ENCODE measurements at places on chromosomes 7 and 10.

- DNase-seq = no peak
Observed at GRCh38 chr7:133601617-133602016, 348.7 kb downstream of the EXOC4 start.

DNA sequence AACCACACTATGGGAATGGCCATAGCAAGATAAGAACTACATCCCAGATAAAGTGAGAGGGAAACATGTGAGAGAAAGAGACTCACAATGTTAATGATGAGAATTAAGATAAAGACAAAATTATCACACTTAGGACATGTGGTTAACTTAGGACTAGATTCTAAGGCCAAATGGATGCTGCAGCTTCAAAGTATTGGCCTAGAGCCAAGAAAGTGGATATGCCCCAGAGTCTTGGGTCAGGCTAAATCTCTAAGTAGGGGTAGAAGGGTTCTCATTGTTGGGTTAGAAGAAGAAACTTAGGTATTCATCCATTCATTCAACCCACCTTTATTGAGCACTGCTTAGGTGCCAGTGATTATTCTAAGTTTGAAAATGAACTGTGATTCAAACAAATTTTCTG is 818.0 kb downstream of the PHTF2 start:
- no peak for DNase-seq

GRCh38 chr10:8238986-8239385 is 184.5 kb downstream of the GATA3 start:
- no peak for DNase-seq

DNA sequence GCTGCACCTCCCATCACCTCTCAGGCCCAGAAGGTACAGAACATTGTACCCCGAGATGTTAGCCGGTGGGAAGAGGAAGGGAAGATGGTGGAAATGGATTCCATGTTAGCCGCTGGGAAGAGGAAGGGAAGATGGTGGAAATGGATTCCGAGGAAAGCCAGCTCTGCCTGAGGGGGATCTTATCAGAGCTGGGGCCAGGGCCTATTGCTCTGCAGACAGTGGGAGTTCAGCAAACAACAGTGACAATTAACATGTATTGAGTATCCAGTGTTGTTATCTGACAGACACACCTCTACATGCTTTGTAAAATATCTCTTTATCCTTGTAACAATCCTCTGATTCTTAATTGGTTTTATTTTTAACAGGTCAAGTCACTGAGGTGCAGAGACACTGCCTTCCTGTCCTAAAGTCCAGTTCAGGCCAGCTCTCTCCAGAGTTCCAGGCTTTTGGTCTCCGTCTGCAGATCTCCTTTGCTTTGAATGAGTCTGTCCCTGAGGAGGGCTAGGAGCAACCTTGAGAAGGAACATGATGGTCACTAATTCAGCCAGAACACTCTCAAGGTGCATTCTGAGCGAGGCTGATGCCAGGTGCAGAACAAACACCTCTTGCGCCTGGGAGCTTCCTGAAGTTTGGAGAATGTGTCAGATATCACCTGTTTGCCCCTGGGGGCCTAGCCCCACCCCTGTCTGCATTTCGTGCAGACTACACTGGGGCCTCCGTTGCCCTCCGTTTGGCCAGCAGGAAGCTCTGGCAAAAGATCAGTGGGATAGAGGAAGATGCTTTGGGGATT is 82.4 kb upstream of the PODXL start:
- DNase-seq = no peak

DNA sequence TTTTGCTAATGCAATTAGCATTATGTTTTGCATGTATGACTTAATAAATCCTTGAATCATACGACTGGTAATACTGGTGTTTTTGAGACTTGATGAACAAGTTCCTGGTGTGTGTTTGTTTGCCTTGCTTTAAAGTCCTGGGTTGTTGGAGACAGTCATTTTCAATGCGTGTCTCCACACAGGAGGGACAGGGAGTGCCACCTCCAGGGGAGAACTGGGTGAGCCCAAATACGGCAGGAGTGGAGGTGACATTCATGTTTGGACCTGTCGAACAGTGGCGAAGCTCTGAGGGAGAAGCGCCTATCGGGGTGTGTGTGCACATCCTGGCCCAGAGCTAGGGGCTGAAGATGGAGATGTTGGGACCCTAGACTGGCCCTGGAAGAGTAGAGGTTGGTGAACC is 43.8 kb downstream of the DAGLB start:
- DNase-seq = no peak

DNA sequence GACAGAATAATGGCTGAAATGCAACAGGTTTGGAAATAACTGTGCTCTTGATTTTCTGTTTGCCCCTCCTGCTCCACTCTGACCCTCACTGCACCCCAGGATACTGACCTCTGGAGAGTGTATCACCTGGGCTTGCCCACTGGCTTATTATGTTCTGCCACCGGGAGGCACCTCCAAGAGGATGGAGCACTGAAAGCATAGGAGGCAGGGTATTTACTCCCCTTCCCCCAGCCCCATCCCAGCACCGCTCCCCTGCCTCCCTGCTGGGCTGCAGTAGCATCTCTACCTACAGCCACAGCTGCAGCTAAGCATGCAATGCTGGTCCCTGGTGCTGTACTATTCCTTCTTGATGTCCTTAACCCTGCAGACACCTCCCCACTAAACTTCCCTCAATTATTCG is 26.4 kb downstream of the RAB11FIP2 start:
- no peak for DNase-seq

- no peak for DNase-seq
Observed at GRCh38 chr7:120442838-120443237, 169.9 kb downstream of the KCND2 start.

DNA sequence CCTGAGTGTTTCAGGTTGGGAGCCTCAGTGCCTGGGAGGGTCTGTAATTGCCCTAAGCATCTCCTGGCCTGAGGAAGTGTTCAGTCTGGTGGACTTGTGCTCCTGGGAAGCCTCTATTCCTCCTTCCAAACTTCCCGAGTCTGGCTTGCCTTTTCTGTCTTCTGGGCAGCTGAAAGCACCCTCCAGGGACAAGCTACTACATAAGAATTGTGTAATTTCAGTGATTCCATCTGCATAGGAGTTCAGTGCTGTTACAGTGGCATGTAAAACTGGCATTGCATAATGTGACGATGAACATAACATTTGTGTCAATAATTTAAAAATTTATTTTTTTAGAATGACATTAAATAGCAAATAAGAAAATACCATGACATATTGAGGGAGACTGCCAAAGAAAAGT is 109.3 kb downstream of the AOAH start:
- DNase-seq = no peak

DNA sequence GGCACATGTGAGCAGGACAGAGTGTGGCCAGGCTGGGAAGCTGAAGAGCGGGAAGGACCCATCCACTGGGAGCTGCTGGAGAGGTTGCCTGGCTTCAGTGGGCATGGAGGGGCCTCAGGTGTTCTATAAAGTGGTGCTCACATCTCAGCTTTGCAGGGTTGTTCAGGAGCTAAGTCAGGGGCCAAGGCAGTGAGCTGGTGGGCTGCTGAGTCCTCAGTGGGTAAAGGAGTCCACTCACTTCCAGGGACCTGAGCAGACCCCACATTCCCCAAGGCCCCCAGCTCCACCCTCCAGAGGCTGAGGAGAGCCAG is 28.8 kb upstream of the C10orf53 start:
- no peak for DNase-seq

DNA sequence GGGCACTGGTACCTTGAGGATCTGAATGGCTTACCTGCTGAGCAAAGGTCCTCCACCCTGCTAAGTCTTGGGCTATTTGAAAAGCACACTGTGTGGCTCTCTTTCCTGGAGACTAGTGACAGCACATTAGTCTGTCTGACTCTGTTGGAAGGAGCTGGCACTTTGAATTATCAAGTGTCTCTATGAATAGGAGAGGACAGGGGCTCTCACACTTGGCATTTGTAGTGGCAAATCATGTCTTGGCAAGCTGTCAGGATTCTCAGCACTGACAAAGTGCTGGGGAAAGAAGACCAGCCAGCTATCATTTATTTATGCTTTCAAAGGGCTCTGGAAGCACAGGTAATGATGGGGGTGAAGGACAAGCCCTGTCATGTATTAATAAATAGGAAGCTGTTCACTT is 62.8 kb downstream of the MTPN start:
- DNase-seq = no peak

- no peak for DNase-seq
Observed at GRCh38 chr7:37494926-37495325, 46.3 kb upstream of the ELMO1 start.

- no peak for DNase-seq
Observed at GRCh38 chr7:142739923-142740492, 9.3 kb upstream of the PRSS1 start.

GRCh38 chr10:13973742-13974141 is 357.0 kb downstream of the FRMD4A start:
- no peak for DNase-seq

DNA sequence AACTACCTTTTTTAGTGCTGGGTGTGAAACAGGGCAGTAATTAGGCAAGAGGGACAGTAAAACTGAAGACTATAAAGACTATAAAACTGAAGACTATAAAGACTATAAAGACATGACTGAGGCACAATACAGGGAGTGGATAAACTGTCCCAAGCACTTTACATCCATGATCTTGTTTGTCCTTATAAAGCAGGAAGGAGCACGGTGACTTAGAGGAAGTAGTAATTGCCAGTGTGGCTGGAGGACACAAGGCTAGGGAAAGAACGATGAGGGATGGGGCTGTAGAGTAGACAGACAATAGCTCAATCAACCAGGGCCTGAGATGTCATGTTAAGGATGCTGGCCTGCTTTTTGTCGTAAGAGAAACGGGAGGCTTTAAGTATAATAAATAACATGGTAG is 26.0 kb downstream of the DNAJC12 start:
- no peak for DNase-seq

DNA sequence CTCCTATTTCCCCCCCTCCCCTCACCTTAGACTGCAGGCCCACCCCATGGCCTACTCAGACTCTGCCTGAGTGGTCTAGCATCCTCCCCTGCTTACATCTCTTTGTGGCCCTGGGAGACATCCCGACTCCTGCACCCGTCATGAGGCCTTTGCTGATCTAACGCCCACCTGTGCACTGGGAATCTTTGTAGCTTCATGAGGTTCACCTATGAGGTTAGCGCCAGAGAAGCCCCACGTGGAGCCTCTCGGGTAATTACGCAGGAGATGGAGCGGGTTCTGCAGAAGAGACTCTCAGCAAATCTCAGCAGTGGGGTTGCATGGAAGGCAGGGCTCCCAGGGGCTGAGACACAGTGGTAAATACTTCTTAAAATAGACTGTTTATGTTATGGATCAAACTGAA is 43.5 kb upstream of the HSPA12A start:
- DNase-seq = no peak

DNA sequence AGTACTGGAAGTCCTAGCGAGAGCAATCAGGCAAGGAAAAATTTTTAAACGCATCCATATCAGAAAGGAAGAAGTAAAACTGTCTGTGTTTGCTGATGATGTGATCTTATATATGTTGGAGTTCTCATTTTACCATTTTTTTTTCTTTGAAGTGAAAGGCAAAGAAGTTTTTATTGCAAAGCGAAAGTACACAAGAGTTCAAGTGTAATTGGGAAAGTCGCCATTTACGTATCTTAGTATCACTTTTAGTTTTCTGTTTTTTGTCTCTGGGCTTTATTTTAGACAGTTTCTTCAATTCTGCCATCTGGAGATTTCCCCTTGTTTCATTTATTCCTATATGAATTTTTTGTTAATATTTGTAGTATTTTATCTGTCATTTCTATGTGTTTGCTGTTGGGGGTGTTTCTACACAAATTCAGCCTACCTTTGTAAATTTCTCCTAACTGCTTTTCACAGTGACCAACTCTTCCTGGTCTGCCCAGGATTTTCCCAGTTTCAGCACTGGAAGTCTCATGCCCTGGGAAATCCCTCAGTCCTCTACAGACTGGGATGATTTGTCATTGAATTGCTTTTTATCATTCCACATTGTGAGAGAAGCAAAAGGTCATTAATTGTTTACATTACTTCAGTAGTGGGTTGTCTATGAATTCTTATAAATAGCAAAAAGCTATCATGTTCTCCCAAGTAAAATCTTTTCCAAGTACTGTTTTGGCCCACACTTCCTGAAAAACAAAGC is 23.2 kb downstream of the BET1 start:
- DNase-seq = no peak

DNA sequence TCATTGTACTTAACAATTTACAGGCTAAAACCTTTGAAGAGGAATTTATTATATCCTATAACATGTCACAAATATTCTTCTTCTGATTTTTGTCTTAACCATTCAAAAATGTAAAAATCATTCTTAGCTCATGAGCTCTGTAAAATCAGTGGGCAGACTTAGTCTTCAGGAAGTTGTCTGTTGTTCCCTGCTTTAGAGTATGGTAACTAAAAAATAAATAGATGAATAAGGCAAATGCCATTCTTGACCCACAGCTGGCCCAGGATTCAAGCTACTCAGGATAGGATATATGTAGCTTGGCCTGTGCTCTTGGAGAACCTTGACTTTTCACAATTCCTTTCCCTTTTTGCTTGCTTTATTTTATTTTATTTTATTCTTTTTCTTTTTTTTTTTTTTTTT is 51.5 kb downstream of the LRRC4 start:
- DNase-seq = no peak

DNA sequence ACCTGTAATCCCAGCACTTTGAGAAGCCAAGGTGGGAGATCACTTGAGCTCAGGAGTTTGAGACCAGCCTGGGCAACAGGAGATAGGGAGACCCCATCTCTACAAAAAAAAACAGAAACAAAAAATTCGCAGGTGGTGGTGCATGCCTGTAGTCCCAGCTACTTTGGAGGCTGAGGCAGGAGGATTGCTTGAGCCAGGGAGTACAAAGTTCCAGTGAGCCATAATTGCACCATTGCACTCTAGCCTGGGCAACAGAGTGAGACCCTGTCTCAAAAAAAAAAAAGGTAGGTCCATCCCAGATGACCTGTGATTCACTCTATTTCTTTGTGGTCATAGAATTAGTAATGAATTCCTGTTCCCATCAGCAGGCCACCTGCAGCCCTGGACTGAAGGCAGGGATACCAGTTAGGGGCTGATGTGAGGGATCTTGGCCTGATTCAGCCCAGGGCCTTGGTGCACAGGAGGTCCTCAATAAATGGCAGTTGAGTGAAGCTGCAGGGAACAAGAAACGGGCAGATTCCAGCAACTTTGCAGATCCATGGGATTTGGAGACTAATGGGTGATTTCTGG is at the start of gene MYH16:
TSS of gene MYH16 (plus strand) at position 364 of the 570 bp plus-strand sequence.
- DNase-seq = no peak

GRCh38 chr10:125159932-125160855 is at the start of gene CTBP2:
CTBP2 (minus strand) TSS chr10:125160563.
- no peak for DNase-seq

GRCh38 chr7:91835091-91835825 is 45.2 kb downstream of the MTERF1 start:
- DNase-seq = no peak

GRCh38 chr10:118310822-118311221 is 31.3 kb downstream of the FAM204A start:
- DNase-seq = no peak

DNA sequence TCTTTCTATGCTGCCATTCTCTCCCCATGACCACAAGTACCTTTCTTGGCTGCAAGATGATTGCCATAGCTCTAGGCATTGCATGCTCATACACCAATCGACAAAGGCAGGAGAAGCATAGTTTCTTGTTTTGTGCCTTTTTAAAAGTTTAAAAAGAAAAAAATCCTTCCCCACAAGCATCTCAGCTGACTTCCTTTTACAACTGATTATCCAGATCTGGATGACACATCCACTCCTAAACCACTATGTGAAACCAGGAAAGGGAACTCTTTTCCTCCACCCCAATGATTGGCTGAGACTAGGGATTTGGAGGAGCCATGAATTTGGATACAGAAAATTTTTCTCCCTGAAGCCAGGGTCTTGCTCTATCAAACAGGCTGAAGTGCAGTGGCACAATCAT is 14.5 kb upstream of the LRRC4 start:
- DNase-seq = no peak
